ENCODE measurements at places on chromosomes 7 and 10. TPM values are rescaled to one million over a fixed set of nuclear protein-coding genes. Genes with fewer than 3 reads are reported as not detected.

DNA sequence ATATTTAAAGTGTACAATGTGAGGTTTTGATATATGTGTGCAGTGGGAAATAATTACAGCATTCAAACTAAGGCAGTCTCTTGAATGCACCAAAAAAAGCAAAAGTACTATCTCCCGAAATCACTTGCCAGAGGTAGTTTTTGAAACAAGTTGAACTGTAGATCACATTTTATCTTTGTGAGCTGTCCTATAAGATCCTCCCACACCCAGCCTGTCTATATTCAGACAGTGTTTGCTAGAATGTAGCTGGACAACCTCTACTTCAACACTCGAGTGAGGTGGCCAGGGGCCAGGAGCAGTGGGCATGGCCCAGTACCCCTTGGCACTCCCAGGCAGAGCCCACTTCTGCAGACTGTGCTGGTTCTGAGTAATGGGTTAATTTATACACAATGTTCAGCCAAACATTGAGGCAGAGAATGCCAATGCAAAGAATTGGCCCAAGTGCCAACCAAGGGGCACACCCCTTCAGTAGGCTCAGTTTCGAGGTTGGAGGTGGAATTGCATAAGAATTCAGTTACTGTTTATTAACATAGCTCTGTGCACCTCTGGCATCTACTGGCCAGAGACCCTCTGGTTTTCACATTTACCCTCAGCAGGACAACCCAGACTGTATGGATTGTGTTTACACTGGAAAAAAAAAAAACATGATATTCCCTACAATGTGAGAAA is 70.5 kb downstream of the AHR start:
- no peak for DNase-seq

- no peak for DNase-seq
These were observed 64.4 kb downstream of the RAPGEF5 start for GRCh38 chr7:22292531-22292930.

- no peak for DNase-seq
These were observed 135.1 kb downstream of the NPY start for GRCh38 chr7:24419077-24419476.

- DNase-seq, result no peak
These were observed 132.7 kb downstream of the DLG5 start for GRCh38 chr10:77793831-77794230.

DNA sequence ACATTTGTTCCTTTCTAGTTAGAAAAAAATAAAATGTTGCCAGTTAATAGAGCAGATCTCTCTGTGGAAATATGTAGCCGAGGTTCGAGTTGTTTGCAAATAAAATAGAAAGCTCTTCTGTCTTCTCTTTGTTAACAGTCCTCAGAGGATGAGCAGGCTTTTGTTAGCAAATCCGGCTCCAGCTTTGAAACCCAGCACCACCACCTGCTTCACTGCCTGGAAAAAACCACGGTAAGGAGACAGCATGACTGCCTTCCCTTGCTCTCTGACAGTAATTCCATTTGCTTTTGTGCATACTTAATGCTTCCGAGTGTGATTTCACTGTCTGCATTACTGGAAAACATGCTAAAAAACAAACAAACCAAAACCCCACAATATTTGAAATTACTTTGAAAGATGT is 115.6 kb downstream of the TSPAN12 start:
- no peak for DNase-seq

- no peak for DNase-seq
These were observed 11.4 kb downstream of the GIMAP6 start for GRCh38 chr7:150620617-150621371.

GRCh38 chr10:125005312-125006187 is 63.6 kb downstream of the ZRANB1 start:
- no peak for DNase-seq

Gene CACNB2
- total RNA-seq, result 2.1 TPM

Gene CC2D2B
- 0.09 TPM for total RNA-seq
